Natural killer cell treated with Interleukin-12 subunit alpha and Interleukin-12 subunit beta and Interleukin-15 and Interleukin-18, amount 100 ng/mL, for 72 hours (primary cell): ENCODE measurements at places on chromosomes 5 and 9. TPM values are rescaled to one million over a fixed set of nuclear protein-coding genes. Genes with fewer than 3 reads are reported as not detected.

The ADRB2 gene
- total RNA-seq = 4.4 TPM

GRCh38 chr5:119290161-119290569, 65.7 kb upstream of the TNFAIP8 start:
- no peak for DNase-seq

The WWC1 gene
- total RNA-seq = not detected

- DNase-seq = no peak
These were observed 47.5 kb upstream of the RNF20 start for GRCh38 chr9:101485924-101486692.

GRCh38 chr9:16341177-16341576, 529.3 kb downstream of the BNC2 start:
- DNase-seq = no peak

The P4HA2 gene
- total RNA-seq = 5.5 TPM
